ENCODE measurements at places on chromosomes 3 and 15.

DNA sequence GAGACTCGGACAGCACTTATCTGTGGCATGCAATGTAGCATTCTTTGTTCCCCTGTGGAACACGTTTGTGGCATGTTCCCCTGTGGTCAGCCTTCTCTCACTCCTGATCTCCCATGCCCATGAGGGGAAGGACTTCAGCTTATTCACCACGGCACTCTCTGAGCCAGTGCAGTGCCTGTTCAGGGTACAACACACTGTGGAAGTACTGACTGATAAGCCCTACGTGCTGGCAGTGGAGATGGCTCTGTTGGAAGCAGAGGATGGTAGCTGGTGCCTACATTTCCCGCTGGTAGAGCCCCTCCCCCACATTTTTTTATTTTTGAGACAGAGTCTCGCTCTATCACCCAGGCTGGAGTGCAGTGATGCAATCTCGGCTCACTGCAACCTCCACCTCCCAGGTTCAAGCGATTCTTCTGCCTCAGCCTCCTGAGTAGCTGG lies 43.5 kb upstream of the ETV5 start:
- DNase-seq, result no peak

DNA sequence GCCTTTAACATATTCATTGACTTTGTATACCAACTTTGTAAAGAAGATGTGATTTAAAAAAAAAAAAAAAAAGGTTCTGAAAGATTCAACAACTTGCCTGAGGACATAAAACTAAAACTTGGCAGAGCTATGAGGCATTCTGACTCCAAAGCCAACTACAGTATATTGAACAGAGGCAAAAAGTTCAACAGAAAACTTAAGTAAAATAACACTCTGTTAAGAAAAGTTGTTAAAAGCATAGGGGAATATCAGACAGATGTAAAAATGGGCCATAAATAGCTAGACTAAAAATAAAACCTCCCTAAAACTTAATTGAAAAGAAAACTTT lies 23.4 kb downstream of the GOLIM4 start:
- no peak for DNase-seq

DNA sequence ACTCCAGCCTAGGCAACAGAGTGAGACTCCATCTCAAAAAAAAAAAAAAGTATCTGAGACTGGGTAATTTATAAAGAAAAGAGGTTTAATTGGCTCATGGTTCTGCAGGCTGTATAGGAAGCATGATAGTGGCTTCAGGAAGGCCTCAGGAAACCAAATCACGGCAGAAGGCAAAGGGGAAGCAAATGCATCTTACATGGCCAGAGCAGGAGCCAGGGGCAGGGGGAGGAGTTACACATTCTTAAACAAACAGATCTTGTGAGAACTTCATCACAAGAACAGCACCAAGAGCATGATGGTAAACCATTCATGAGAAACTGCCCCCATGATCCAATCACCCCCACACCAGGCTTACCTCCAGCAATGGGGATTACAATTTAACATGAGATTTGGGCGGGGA lies 37.2 kb downstream of the ACAP2 start:
- DNase-seq, result no peak

- DNase-seq, result no peak
Measured at GRCh38 chr3:48478626-48479555, 25.1 kb downstream of the SHISA5 start.

- no peak for DNase-seq
Measured at GRCh38 chr3:151356794-151357462, 27.6 kb upstream of the P2RY13 start.

Data from nucleus accumbens (tissue), 56 donors.